Heart right ventricle (tissue), 16 donors: ENCODE measurements at places on chromosomes 4 and X. TPM values are rescaled to one million over a fixed set of nuclear protein-coding genes. Genes with fewer than 3 reads are reported as not detected.

The GCNA gene
- 1.6 TPM for total RNA-seq

The ATOH1 gene
- total RNA-seq, result not detected

The LNX1 gene
- 10.6 TPM for total RNA-seq

The NWD2 gene
- total RNA-seq, result 0.37 TPM

DNA sequence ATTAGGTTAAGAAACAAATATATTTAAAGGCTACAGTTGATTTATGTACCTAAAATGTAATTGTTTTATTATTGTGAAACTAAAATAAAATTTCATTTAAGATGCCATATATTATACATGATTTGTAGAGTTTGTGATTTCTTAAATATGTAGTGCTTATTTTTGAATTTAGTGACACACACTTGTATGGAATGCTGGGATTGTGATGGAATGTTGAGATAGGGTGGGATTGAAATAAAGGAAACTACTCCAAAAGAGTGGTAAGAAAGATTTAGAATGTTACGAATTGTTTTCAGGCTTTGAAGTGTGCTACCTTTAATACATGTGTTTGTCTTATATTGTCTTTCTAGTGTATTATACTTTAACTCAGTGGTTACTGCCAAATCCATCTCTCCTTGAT is 330.3 kb upstream of the PITX2 start:
- DNase-seq, result no peak

GRCh38 chr4:17823871-17824669 is 13.3 kb downstream of the NCAPG start:
- no peak for DNase-seq

DNA sequence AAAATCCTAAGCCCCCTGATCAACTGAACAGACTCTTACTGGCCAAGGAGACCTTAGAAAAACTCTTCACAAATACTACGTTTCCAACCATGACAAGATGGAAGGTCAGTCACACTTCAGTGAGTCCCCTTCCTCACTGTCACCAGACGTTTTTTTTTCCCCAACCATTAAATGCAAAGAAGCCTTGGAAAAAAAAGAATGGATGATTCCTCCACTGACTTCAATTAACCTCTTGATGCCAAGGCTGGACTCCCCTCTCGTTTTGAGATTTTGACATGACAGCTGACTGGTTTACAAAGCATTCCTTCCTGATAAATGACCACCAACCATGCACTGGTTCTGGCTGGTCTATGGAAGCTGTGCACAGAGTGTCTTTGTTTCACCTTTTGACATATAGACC is 73.2 kb downstream of the SLC34A2 start:
- no peak for DNase-seq

GRCh38 chr4:124095621-124096020 is 616.9 kb downstream of the ANKRD50 start:
- DNase-seq, result no peak

DNA sequence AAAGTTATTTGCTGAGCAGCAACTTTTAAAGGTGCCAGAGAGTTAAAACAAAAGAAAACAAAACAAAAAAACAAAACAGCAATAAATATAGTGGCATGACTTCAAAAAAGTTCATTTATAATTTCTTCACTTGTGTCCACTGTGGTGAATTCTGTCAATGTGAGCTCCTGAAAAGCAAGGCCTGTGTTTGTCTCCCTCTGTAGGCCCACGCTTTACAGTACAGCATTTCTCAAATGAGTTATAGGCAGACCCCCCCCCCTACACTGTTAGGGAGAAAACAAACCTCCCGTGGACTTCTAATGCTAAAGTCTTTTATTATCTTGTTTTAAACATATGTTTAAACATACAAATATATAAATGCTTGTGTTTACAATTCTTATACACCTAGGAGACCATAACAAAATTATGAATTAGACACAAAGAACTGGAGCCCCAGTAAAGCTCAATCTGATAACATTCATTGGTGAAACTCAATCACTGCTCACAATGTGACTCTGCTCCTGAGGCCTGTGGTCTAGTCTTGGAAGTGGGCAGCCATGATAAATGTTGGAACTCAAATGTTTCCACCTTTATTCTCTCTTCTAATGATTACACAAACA is 47.0 kb upstream of the SCOC start:
- DNase-seq, result peak; percentile 28

DNA sequence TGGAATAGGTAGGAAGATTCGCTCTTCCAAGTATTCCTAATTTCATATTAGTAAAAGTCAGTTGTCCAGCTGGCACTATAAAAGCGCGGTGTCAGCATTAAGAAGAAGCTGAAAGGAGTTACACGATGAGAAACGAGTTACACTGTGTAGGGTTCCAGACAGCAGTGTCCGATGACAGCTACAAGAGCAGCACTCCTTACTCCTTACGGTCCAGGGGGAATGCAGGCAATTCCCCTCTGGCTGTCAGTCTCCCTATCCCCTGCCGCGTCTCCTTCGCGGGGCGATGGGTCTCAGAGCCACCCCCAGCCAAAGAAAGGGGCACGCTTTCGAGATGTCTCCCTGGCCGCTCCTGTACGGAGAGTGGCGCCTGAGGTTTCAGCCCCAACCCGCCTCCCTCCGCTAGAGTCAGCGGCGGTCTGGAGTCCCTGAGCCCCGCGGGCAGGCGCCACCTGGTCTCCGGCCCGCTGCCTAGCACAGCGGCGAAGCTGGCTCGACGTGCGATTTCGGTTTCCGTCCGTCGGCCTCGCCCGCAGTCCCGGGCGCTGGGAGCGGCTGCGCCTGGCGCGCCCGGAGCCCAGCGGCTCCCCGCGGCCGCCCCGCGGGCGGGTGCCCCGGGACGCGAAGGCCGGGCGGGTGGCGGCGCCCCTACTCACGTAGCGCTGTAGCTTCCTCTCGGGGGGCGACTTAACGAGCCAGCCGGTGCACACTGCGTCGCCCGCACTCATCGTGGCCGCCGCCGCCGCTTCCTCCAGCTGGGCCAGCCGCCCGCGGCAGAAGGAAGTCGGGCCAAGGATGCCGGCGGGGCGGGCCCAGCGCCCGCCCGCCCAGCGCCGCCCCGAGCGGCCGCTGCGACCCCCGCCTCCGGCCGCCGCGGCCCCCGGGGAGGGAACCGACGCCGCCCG is at the start of gene GAB3:
Gene GAB3 (minus strand): TSS at position 777 of the 902 bp plus-strand sequence. CDS start 52 bp downstream, at position 725.
- peak; percentile 53 for DNase-seq
